ENCODE measurements at places on chromosomes 16 and 17. TPM values are rescaled to one million over a fixed set of nuclear protein-coding genes. Genes with fewer than 3 reads are reported as not detected.

CES5A gene
- not detected for total RNA-seq

TTYH2 gene
- total RNA-seq, result 2.0 TPM

GRCh38 chr17:77388384-77389306 lies 247.9 kb downstream of the SEC14L1 start:
- no peaks in the 10 kb centered on the region for H3K27me3 ChIP-seq
- no peaks in the 10 kb centered on the region for H3K36me3 ChIP-seq
- peaks cover 88% of the 10 kb centered on the region for H3K4me1 ChIP-seq
- peak overlapping the region; percentile 95 for H3K27ac ChIP-seq

DNA sequence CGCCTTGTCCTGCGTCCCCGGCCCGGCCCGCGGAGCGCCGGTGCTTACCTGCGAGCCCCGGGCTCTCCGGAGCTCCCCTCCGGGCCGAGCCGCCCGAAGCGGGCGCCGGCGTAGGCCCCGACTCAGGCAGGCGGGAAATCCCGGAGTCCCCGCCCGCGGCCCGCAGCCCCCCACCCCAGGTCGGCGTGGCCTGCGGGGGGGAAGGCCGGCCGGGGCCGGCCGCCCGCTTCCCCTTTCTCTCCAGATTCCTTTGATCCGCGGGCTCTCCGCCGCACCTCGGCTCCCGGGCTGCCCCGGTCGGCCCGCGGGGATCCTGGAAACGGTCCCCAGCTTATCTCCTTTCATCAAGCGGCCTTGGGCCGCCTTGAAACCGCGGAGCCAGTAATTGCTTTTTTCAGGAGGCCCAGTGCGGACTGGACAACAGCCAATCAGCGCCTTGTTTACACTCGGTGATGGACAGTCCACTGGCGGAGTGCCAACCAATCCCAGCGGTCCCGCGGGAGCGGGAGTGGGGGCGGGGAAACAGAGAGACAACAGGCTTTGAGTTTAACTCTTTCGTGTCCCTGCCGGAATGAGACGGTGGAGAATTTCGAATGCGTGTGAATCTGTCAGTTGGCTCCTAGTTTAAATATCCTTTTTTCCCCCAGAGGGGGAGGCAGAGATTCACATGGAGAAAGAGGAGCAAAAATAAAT lies 1.4 kb upstream of the BAHCC1 start:
- H3K4me3 ChIP-seq, result peak overlapping the region; percentile 86
- peak; percentile 100 for DNase-seq
- H3K27me3 ChIP-seq, result no peaks in the 10 kb centered on the region
- H3K27ac ChIP-seq, result peak overlapping the region; percentile 83
- no peaks in the 10 kb centered on the region for H3K36me3 ChIP-seq
- H3K4me1 ChIP-seq, result peaks cover 59% of the 10 kb centered on the region

KRT16 gene
- 1.4 TPM for total RNA-seq

DNA sequence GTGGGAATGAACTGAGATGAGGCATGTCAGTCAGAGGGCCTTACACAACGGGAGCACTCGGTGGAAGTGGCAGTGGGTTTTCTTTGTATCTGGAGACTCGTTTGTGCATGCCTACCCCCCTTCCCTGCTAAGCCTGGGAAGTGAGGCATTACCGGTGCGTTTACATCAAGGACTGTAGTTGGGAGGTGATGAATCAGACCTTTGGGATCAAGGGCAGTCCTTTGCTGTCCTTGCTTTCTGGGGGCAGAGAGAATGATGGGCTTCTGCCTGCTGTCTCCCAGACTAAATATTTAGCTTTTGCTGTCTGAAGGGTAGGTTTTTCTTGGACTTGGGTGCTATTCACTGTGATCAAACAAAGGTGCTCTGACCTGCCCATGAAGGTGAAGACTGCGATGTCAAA lies 83.0 kb downstream of the WWP2 start:
- no peak overlapping the region for H3K4me3 ChIP-seq
- peaks cover 18% of the 10 kb centered on the region for H3K4me1 ChIP-seq
- peaks cover 22% of the 10 kb centered on the region for H3K36me3 ChIP-seq

GRCh38 chr17:43759836-43760235 lies 1.2 kb upstream of the SOST start:
- no peaks in the 10 kb centered on the region for H3K36me3 ChIP-seq
- H3K4me3 ChIP-seq, result no peak overlapping the region
- DNase-seq, result no peak

DNAH9 gene
- not detected for total RNA-seq

DNA sequence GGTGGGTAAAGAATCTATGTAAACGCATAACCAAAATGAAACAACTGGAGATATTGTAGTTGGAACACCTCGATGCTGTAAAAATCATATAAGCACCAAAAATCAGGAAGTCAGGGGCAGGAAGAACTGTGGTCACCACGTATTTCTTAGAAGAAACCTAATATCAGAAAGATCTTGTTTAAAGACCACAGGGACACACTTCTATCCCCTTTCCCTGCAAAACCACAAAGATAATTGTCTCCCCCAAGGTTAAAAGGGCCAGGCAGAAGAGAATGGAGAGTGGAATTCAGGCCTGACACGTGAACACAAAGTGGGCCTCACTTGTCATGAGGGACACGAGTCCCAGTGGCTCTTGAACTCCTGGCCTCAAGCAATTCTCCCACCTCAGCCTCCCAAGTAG lies 68.1 kb downstream of the GSG1L start:
- no peak overlapping the region for H3K4me3 ChIP-seq
- DNase-seq, result no peak
- H3K4me1 ChIP-seq, result no peaks in the 10 kb centered on the region
- peaks cover 4% of the 10 kb centered on the region for H3K27me3 ChIP-seq
- no peaks in the 10 kb centered on the region for H3K36me3 ChIP-seq
- H3K27ac ChIP-seq, result no peak overlapping the region

STX1B gene
- total RNA-seq, result 1.8 TPM

DNA sequence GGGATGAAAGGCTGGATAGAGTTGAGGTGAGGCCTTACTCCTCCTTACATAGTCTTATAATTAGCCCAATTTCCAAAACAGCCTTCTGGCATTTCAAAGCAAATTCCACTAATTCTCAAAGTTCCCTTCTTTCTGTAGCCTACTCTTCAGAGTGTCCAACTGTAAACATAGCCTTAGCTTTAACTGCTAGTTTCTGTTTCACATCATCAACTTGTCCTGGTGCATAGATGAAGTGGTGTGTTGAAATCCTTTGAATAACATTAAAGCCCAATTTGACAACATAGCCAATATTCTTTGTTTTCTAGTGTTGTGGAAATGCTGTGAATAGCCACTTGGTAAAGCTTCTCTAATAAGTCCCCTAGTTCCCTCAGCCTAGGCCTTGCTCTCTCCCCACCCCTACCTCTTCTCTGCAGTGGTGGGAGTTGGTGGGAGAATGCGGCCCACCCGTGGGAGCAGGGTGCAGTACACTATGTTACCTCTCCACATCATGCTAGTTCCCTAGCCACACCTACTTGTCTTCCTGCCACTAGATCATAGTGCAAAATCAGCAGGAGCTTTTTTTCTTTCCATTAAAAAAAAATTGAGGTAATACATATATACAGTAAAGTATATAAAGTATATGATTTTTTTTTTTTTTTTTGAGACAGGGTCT lies 127.0 kb upstream of the HAS3 start:
- no peak for DNase-seq
- H3K36me3 ChIP-seq, result peaks cover 8% of the 10 kb centered on the region
- H3K4me1 ChIP-seq, result no peaks in the 10 kb centered on the region
- H3K27me3 ChIP-seq, result no peaks in the 10 kb centered on the region
- no peak overlapping the region for H3K4me3 ChIP-seq
- H3K27ac ChIP-seq, result no peak overlapping the region

GRCh38 chr16:19223235-19224170 lies 55.5 kb downstream of the SYT17 start:
- no peaks in the 10 kb centered on the region for H3K27me3 ChIP-seq
- H3K4me3 ChIP-seq, result no peak overlapping the region
- no peak overlapping the region for H3K27ac ChIP-seq
- no peaks in the 10 kb centered on the region for H3K36me3 ChIP-seq
- DNase-seq, result no peak

DNA sequence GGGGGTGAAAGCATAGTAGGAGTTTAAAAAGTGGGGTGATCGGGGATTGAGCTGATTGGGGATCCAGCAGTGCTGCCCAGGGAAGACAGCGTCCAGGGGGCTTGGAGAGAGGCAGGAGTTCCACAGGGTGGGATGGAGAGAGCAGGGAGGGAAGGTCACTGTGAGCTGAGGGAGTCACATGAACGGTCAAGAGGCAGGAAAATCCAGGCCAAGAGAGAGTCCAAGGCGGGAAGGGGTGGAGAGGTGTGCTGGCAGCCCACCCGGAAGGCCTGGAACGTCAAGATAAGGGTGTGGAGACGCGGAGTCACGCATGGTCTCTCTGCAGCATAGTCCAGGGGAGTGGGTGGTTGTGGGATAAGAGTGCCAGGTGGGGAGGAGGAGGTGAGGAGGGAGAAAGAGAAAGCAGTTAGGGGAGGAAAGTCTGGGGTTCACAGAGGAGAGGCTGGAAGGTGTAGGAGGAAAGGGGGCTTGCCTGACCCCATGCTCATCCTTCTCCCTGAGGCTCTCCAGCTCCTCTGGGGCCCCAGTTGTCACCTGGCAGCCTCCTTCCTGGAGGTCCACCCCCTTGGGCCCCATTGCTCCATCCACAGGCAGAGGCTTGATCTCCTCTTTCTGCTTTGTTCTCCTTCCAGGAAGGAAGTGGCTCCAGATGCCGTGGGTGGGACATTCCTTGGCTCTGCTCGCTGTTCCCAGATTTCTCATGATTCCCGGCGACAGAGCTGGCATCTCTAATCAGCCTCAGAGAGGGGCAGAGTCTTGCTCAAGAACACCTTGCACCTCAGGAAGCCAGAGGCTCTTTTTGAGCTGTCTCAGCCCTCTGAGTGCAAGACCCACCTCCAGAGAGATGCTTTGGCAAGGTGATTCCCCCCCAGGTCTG lies 28.7 kb downstream of the CCR7 start:
- H3K4me3 ChIP-seq, result no peak overlapping the region
- no peaks in the 10 kb centered on the region for H3K27me3 ChIP-seq
- H3K36me3 ChIP-seq, result no peaks in the 10 kb centered on the region
- DNase-seq, result no peak
- H3K4me1 ChIP-seq, result peaks cover 85% of the 10 kb centered on the region

DNA sequence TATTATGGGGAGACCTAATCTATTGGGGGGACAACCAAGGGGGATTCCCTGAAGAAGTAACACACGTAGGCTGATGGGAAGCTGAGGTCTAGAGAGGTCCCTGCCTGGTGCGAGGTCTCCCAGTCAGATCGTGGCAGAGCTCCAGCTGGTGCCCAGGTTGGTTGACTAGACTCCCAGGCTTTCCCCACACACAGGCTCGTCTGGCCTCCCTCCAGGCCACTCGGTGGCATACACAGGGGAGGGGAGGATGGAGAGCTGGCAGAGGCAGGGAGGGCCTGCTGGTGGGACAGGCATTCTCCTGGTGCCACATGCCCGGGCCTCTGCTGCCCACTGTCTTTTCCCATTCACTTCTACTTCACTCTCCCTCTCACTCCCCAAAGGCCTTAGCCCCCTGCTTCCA lies 8.5 kb upstream of the SOCS3 start:
- DNase-seq, result no peak
- H3K27me3 ChIP-seq, result no peaks in the 10 kb centered on the region
- H3K4me1 ChIP-seq, result peaks cover 60% of the 10 kb centered on the region
- no peak overlapping the region for H3K4me3 ChIP-seq
- peak overlapping the region; percentile 31 for H3K27ac ChIP-seq
- no peaks in the 10 kb centered on the region for H3K36me3 ChIP-seq

GRCh38 chr17:74769266-74769855 lies 6.8 kb downstream of the NAT9 start:
- peaks cover 55% of the 10 kb centered on the region for H3K4me1 ChIP-seq
- no peaks in the 10 kb centered on the region for H3K27me3 ChIP-seq
- peaks cover 33% of the 10 kb centered on the region for H3K36me3 ChIP-seq
- H3K4me3 ChIP-seq, result no peak overlapping the region
- no peak for DNase-seq
- peak overlapping the region; percentile 57 for H3K27ac ChIP-seq

- H3K36me3 ChIP-seq, result no peaks in the 10 kb centered on the region
- H3K4me3 ChIP-seq, result no peak overlapping the region
- H3K27ac ChIP-seq, result no peak overlapping the region
- peaks cover 3% of the 10 kb centered on the region for H3K4me1 ChIP-seq
- H3K27me3 ChIP-seq, result peaks cover 13% of the 10 kb centered on the region
Measured at GRCh38 chr17:77646046-77646430, 312.5 kb upstream of the TNRC6C start.

GRCh38 chr17:45325810-45326209 lies 9.0 kb upstream of the MAP3K14 start:
- no peaks in the 10 kb centered on the region for H3K27me3 ChIP-seq
- H3K27ac ChIP-seq, result no peak overlapping the region
- no peak overlapping the region for H3K4me3 ChIP-seq
- no peak for DNase-seq
- H3K36me3 ChIP-seq, result no peaks in the 10 kb centered on the region
- peaks cover 31% of the 10 kb centered on the region for H3K4me1 ChIP-seq

GRCh38 chr16:29912087-29912486 lies 11.8 kb downstream of the ASPHD1 start:
- DNase-seq, result no peak
- peaks cover 10% of the 10 kb centered on the region for H3K36me3 ChIP-seq
- H3K27me3 ChIP-seq, result no peaks in the 10 kb centered on the region
- no peak overlapping the region for H3K27ac ChIP-seq

FAM234A gene
- 171 TPM for total RNA-seq

GRCh38 chr16:83772806-83773205 lies 35.0 kb upstream of the HSBP1 start:
- no peaks in the 10 kb centered on the region for H3K4me1 ChIP-seq
- no peak for DNase-seq
- H3K4me3 ChIP-seq, result no peak overlapping the region
- H3K27ac ChIP-seq, result no peak overlapping the region

CCL15 gene
- not detected for total RNA-seq

MYH2 gene
- total RNA-seq, result not detected

MYO19 gene
- 65.9 TPM for total RNA-seq

XAF1 gene
- total RNA-seq, result 1.5 TPM

- H3K27ac ChIP-seq, result peak overlapping the region; percentile 84
- DNase-seq, result no peak
- H3K36me3 ChIP-seq, result peaks cover 28% of the 10 kb centered on the region
- H3K4me3 ChIP-seq, result peak overlapping the region; percentile 50
Measured at GRCh38 chr17:2076087-2076984, 21.4 kb downstream of the HIC1 start.

DNA sequence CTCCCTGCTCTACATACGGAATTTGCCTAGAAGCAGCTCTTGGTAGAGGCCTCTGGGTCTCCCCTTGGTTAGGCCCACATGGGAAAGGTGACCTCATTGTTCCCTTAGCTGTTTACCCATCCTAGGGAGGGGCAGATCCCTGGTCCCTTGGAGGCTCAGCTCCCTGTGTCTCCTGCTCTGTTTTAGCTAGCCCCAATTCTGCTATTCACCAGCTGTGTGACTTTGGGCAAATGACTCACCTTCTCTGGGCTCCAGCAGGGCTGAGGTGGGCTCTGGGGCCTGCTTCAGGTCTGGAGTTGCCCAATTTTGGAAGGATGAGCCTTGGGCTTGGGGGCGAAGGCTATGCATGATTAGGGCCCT lies 3.9 kb downstream of the ABCC3 start:
- no peaks in the 10 kb centered on the region for H3K36me3 ChIP-seq
- DNase-seq, result no peak
- H3K27ac ChIP-seq, result peak overlapping the region; percentile 80
- H3K4me3 ChIP-seq, result no peak overlapping the region

DNA sequence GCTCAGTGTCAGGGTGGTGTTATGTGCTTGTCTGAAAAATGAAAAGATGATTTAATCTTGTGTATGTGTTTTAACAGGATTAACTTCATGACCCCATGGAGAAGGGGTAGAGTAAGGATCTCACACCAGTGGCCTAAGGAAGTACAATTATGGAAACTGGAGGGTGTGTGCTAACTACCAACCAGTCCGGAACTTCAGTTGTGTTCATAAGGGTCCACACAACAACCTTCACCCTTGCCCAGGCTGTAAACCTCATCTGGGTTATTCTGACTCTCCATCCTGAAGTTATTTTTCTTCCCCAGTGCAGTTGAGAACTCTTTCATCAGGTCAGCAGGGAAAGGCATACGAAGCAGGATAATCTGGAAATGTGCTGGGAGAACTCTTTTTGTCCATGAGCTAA lies 158.9 kb downstream of the MAP2K6 start:
- H3K36me3 ChIP-seq, result no peaks in the 10 kb centered on the region
- H3K4me3 ChIP-seq, result no peak overlapping the region
